ENCODE measurements at places on chromosomes 12 and 14. TPM values are rescaled to one million over a fixed set of nuclear protein-coding genes. Genes with fewer than 3 reads are reported as not detected.

DNA sequence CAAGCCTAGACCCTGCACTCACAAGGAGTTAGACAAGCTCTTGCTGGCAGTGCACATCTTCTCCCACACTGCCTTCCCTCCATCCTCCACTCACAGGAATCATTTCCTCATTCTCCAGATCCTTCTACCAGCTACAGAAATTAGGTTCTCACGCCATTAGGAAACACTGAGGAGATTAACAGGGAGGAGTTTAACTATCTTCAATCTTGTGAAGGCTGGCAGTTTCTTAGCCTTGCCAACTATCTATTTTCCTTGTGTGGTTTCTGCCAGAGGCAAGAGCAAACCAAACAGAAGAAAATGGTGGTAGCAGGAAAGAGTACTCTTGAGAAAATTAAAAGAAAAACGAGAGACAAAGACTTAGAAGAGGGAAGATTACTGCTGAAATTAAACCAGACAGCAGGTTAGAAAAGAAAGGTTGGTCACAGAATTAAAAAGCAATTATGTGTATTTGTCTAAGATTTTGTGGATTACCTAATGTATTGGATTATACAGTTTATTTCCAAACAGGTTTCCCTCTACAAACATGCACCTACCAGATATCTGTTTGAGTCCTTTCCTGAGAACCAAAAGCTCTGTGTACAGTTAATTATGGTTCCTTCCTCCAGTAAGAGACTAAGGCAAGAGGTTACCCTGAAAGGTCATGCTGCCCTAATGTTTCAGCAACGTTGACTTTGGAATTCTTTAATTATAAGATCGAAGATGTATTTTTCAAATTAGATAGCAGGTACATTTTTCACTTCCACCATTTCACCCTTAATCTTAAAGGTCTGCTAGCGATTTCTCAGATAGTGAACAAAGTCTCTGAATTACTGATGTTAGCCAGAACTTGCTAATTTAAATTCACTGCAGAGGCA lies 5.0 kb downstream of the RERG start:
- DNase-seq, result no peak

DNA sequence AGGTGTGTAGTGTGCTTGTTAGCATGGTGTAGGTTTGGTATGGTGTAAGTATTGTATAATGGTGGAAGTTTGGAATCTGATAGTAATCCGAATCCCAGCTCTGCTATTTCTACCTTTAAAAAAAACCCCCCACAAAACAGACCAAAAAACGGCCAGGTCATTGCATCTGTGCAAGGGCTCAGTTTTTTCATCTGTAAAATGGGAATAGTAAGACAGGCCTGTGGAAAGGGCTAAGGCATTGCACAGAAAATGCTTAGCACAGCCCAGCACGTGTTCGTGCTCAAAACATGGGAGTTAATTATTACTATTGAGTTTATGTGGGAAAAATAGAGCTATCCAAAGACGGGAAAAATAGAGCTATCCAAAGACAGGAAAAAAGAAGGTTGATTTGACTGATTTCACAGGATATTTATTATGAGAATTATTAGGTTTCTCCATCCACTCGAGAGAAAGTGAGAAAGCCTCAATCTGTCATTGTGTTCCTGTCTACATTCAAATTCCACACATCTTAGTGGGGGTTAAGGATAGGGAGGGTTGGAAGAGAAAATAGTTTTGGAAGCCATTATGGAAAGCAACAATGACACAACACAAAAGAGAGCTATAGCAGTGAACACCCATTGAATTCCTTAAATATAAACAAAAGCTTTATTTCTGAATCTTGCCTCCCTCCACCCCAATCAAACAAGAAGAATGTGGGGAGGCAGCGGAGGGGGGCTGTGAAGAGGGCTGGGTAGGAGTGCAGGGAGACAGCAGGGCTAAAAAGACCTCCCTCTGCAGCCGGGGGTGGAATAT lies 126.8 kb upstream of the MAX start:
- no peak for DNase-seq

Gene HOXC6
- total RNA-seq, result not detected

- DNase-seq, result no peak
Measured at GRCh38 chr14:21712036-21712435, 38.4 kb upstream of the OR4E1 start.

- DNase-seq, result no peak
Measured at GRCh38 chr14:91416744-91417119, 888 bp downstream of the CCDC88C start.

Gene COCH
- 0.28 TPM for total RNA-seq

GRCh38 chr12:6330192-6330591 lies 11.7 kb downstream of the TNFRSF1A start:
- no peak for DNase-seq

DNA sequence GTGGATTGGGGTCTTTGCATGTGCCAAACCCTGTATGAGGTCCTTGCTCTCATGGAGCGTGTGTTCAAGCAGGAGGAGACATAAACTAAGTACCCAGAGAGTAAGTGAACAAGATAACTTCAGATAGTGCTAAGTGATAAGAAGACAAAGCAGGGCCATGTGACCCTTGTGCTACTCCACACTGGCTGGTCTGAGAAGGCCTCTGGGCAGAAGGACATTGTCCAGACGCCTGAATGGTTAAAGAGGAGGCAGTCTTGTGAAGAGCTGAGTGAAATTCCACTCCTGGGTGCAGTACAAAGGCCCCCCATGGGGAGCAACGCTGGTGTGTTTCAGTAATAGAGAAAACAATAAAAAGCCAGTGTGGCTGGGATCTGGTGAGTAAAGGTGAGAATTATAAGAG lies 93.3 kb upstream of the RIC8B start:
- no peak for DNase-seq

- no peak for DNase-seq
Measured at GRCh38 chr14:95541932-95542930, 7.4 kb downstream of the GLRX5 start.

Gene OR6J1
- total RNA-seq, result not detected

GRCh38 chr14:93286212-93286890 lies 46.5 kb downstream of the BTBD7 start:
- peak; percentile 14 for DNase-seq

Gene SIX6
- total RNA-seq, result not detected

Gene FOXG1
- total RNA-seq, result not detected

Gene DIO3
- total RNA-seq, result not detected

Gene GPRC5A
- 49.7 TPM for total RNA-seq

Gene PLBD1
- total RNA-seq, result not detected

Gene HSPA2
- total RNA-seq, result 18.9 TPM

Gene SLC8A3
- under 0.01 TPM for total RNA-seq

Gene CEP170B
- 3.6 TPM for total RNA-seq

Gene LRRK2
- 1.1 TPM for total RNA-seq

DNA sequence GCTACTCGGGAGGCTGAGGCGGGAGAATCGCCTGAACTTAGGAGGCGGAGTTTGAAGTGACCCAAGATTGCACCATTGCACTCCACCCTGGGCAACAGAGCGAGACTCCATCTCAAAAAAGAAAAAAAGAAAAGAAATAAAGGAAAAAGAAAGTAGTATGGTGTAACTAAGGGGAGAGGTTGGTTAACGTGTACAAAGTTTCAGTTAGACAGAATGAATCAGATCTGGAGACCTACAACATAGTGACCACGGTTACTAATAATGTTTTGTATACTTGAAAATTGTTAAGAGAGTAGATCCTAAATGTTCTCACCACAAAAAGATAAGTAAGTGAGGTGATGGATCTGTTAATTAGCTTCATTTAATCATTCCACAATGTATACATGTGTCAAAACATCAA lies 1208.8 kb downstream of the VRK1 start:
- DNase-seq, result no peak

GRCh38 chr12:54423816-54424150 lies 4.7 kb upstream of the ITGA5 start:
- DNase-seq, result no peak

DNA sequence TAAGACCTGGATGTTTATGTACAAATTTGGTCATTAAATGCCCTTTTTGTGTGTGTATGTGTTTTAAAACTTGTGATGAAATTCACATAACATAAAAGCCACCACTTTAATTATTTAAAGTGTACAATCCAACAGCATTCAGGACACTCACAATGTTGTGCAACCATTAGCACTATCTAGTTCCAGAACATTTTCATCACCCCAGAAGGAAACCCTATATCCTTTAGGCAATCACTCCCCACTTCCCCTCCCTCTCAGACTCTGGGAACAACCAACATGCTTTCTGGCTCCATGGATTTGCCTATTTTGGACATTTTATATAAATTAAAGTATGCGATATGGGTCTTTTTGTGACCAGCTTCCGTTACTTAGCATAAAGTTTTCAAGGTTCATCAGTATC lies 124.6 kb downstream of the TTC7B start:
- no peak for DNase-seq

GRCh38 chr12:117603316-117604113 lies 242.1 kb upstream of the NOS1 start:
- DNase-seq, result no peak

DNA sequence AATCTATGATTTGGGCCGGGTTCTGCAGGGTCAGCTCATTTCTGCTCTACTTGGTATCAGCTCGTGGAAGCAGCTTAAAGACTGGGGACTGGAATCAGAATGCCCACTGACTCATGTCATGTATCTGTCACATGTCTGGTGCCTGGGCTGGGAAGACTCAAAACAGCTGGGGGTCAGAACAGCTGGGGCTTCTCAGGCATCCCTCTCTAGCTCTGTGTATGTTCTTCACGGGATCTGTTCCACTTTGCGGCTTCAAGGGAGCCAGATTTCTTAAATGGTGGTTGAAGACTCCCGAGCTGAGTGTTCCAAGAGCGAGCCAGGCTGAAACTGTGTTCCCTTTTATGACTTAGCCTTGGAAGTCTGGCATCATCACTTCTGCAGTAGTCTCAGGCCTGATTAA lies 11.9 kb downstream of the AEBP2 start:
- DNase-seq, result peak; percentile 61

- no peak for DNase-seq
Measured at GRCh38 chr14:44989497-44990440, 27.8 kb downstream of the TOGARAM1 start.

DNA sequence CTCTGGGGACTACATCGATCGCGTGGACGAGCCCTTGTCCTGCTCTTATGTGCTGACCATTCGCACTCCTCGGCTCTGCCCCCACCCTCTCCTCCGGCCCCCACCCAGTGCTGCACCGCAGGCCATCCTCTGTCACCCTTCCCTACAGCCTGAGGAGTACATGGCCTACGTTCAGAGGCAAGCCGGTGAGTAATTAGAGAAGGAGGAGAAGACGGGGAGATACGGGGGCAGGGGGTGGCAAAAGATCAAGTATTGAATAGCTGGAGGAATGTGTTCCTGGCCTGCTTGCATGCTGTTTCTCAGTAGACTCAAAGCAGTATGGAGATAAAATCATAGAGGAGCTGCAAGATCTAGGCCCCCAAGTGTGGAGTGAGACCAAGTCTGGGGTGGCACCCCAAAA lies 21.9 kb downstream of the OS9 start:
- DNase-seq, result no peak
